Stimulated activated CD4-positive, alpha-beta T cell treated with anti-CD3 and anti-CD28 coated beads, Interleukin-15, amount 100 ng/mL, for 1 hour (primary cell): ENCODE measurements at places on chromosomes 12 and 14.

GRCh38 chr12:95766356-95767019 is 24.1 kb downstream of the NTN4 start:
- no peak for DNase-seq

GRCh38 chr14:44453433-44454171 is 53.5 kb downstream of the FSCB start:
- no peak for DNase-seq

DNA sequence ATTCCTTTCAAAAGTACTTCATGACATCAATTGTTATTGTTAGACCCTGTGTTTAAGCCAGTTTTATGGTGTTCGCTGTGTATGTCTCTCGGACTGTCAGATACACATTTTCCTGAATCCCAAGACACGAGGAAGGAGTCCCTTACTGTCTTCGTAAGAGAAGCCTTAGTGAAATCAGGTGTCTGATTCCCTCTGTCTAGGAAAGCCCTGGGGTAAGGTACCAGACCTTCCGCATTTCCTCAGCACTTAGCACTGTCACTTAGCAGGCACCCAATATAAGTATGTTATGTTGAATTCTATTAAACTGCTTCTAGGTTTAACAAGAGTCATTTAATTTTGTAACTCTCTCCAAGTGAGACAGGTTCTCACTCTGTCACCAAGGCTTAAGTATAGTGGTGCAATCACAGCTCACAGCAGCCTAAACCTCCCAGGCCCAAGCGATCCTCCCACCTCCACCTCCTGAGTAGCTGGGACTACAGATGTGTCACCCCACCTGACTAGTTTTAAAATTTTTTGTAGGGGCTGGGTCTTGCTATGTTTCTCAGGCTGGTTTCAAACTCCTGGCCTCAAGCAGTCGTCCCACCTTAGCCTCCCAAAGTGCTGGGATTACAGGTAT is 111.0 kb downstream of the BBS10 start:
- no peak for DNase-seq

GRCh38 chr12:89206390-89206789 is 145.9 kb downstream of the DUSP6 start:
- DNase-seq, result no peak

DNA sequence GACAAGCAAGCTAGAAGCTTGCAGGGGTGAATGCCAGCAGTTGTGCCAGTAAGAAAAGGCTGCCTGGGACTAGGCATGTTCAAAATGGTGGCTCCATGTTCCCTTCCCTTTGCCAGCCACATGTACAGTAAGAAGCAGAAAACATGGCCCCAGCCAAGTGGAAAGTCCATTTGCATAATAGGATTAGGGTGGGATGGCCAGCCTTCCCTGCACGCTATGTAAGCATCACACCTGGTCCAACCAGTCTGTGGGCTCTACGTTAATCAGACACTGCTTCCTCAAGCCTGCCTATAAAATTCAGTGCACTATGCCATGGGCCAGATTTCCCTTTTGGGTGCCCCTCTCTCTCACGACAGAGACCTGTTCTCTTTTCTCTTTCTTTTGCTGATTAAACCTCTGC is 288.4 kb downstream of the GXYLT1 start:
- no peak for DNase-seq

DNA sequence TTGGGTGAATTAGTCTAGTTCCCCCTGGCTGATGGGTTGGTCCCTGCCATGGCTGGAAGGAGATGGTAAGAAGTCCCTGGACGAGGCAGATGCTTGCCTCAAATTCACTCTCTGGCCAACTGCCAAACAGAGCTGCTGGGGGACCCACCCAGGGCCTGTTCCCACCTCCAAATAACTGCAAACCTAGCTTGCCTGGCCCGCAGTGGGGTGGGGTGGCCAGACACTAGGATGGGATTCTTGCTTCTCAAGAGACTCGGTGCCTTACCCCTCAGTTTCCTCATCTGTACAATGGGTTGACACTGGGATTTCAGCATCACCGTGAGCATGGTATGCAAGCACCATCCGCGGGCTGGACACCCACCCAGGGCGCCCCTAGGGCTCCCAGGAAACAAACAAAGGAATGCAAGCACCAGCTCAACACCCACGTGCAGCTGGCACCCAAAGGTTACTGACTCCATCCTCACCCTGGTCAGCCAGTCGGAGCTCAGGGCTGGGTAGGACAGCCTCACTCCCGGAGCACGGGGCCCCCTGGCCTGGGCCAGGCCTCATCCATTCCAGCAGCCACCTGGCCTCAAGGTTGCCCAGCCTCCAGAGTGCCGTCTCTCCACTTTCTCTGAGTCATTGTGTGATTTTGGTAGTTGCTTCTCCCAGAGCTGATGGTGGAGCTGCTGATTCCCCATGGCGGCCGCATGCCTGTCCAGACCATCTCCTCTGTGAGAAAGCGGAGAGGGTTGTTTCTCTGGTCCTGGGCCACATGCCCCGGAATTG is 205.2 kb upstream of the RTL1 start:
- DNase-seq, result no peak

DNA sequence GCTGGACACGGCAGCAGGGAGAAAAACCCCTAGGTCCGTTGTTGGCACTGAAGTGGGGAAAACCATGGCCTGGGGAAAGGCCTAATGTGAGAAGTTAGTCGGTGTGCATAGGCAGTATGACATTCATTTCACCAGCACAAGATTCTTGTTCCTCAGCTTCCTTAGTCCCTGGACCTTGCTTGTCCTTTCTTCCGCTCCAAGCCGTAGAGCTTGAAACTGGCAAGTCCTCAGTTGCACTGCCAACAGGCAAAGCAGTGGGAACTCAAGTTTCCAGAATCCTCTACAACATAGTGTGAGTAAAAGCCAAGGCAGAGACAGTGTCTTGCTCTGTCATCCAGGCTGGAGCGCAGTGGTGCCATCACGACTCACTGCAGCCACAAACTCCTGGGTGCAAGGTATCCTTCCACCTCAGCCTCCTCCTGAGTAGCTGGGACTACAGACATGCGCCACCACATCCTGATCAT is 138.5 kb upstream of the AMIGO2 start:
- no peak for DNase-seq

DNA sequence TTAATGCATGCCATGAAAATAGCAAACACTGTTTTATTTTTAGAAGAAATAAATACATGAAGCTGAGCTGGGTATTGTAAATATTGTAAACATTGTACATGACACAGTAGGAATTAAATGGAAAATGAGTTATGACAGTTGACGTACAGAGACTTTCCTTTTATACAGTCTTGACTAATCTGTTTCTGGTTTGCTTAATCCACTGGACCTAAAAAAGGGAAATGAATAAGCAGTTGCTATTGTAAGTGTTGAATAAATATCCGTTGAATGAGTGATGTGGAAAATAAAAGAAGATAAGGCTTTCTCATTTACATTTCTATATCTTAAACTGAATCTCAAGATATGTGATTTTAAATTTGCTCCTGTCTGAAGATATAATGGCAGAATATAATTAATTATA is 15.0 kb downstream of the PMCH start:
- no peak for DNase-seq
